Cortex of kidney (tissue), 1 donor: ENCODE measurements at places on chromosomes 11 and 22.

DNA sequence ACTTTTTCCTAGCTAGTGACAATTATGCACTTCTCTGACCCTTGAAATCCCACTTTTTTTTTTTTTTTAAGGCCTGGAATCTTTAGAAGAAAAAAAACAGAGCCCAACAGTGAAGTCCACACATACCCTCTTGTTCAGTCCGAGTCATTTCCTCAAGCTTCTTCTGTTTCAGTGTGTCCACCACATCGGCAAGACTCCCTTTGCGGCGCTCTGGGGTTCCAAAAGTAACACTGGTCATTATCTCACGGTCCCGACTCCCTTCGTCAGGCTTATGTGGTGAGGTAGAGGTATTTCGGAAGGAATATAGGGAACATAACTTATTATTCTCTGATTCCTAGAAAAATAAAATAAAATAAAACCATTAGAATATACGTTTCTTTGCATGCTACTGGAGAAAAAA, 38.0 kb downstream of the SOX6 start:
- DNase-seq = no peak

- no peak for DNase-seq
These were observed 93.8 kb downstream of the MIAT start for GRCh38 chr22:26751217-26751616.

DNA sequence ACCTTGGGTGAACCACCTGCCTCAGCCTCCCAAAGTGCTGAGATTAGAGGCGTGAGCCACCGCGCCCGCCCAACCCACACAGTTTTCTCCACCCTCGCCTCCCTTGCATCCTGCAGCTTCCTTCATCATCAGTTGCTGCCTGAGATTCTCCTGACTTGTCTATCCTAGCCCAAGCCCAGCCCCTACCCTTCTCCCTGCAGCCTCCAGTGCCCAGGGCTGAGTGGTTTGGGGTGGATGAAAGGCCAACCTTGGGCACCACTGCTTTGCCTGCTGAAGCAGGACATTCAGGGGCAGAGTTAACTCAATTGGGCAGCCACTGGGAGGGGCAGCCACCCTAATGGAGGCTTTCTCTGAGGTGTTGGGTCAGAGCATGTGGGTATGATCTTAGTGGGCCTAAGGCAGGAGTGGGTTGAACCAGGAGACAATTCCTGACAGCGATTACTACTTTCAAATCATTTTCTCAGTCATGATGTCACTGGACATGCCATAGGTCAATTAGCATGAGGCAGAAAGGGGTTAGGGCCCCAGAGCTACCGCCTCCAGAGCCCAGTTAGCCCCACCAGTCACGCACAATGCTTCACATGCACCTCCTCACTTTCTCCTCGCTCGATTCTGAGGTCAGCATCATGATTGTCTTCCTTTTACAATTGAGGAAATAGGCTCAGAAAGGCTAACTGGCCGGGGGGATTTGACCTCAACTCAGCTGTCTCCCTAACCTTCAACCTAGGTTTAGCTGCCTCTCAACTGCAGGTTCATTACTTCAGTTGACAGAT, 1.0 kb upstream of the FKBP2 start:
- no peak for DNase-seq

- DNase-seq = no peak
These were observed 10.7 kb downstream of the CD6 start for GRCh38 chr11:60982184-60982583.

DNA sequence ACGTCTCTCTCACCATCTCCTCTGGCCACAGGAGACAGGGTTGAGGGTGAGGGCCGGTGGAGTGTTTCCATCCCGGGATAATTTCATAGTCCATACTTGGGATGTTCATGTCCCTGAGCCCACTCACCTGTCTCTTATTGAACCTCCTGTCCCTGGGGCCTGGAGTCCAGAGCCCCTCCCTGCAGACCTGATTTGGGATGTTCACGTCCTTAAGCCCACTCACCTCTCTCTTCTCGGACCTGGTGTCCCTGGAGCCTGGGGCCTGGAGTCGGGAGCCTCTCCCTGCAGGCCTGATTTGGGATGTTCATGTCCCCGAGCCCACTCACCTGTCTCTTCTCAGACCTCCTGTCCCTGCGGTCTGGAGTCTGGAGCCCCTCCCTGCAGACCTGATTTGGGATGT, 868.2 kb downstream of the BRD1 start:
- no peak for DNase-seq

DNA sequence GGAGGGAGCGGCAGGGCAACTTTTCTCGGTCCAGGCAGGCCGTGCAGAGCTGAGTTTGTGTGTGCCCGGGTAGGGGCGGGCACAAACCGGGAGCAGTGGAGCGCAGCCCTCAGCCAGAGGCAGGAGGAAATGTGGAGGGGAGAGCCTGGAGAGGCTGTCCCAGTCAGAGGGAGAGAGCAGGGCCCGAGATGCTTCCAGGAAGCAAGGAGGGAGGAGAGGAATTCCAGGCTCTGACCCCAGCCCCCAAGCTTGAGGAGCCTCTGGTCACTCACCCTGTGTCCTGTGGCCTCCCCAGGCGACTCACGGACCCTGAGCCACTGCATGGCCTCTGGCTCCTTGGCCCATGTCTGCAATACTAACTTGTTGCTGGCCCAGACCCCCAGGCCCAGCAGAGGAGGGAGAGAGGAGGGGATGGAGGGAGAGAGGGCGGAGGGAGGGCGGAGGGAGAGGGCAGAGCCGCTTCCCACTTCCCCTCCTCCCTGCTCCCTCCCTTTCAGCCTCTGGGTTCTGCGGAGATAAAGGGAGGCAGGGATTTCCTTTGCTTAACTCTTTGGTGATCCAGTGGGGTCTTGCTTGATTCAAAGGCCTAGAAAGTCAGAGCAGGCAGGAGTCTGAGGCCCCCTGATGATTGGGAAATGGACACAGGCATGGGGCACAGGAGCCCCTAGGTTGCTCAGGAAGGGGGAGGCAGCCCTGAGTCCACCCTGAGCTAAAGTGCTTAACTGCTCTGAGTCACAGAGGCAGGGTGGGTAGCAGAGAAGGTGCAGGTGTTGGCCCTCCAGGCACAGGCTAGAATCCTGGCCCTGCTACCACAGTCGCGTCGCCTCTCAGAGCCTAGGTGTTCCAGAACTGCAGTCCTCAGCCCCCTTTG, at the start of gene C1QTNF6:
TSS of gene C1QTNF6 (minus strand) at position 357 of the 871 bp plus-strand sequence. CDS start at position 323, 34 bp downstream.
- no peak for DNase-seq

DNA sequence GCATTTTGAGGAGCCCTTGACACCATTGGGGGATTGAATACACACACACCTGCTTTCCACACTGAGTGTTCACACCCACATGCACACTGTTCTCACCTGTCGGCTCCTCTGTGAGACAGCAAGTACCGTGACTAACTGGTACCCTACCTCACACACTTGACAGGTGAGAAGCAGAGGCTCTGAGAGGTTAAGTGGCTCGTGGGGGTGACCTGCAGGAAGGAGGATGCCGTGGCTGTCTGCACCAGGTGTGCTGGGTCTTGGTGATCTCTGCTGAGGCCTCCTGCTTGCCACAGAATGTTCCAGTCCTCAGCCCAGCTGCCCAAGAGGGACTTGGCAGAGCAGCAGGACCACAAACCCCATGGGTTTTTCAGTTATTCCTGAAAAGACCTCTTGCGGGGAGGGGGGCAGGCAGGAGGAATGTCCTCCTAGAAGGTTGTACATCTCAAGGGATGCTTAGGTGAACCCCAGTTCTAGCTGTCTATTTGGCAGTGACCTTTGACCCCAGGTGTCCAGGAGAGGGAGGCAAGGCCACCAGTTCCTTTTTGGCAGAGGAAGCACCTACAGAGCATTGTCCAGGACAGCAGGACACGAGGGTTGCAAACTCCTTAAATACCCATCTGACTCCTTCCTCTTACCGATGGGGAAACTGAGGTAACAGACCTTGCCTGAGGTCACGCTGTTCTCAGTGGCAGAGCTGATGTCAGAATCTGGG, 66.0 kb downstream of the SHISAL1 start:
- no peak for DNase-seq

DNA sequence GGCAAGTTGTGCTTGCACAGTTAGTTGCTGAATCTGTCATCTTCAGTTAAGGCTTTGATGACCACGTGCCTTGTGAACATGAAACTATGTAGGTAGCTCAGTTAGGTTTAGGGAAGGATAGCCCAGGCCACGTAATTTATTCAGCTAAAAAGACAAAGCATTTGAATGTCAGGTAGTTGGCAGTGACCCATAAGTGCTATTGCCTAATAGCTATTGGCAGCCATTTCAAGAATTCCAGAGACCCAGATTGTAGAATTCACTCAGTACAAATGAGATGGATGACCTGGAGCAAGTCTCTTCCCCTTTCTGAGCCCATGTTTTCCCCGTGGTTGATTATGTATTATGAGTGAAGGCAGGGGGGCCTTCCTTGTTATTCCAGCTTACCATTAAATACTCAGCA, 265.3 kb upstream of the ANO5 start:
- no peak for DNase-seq

DNA sequence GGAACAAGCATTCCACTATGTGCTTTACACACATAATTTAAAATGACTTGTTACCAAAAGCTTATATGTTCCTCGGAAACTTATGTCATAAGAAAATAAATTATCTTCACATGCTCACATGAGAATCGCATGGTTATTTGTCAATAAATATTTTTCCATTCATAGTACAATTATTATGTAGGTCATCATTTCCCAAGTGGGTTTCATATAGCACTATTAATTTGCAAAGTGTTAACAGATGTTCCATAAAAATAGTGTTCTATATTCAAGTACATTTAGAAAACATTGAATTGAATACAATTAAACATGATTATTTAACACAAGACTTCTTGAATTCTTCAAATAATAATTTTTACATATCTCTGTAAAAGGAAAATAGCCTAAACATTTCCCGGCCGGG, 23.9 kb downstream of the LRRC4C start:
- no peak for DNase-seq

- DNase-seq = no peak
These were observed 2.5 kb downstream of the USP18 start for GRCh38 chr22:18152519-18152918.

GRCh38 chr22:29604076-29604360, 585 bp downstream of the NF2 start:
- no peak for DNase-seq

DNA sequence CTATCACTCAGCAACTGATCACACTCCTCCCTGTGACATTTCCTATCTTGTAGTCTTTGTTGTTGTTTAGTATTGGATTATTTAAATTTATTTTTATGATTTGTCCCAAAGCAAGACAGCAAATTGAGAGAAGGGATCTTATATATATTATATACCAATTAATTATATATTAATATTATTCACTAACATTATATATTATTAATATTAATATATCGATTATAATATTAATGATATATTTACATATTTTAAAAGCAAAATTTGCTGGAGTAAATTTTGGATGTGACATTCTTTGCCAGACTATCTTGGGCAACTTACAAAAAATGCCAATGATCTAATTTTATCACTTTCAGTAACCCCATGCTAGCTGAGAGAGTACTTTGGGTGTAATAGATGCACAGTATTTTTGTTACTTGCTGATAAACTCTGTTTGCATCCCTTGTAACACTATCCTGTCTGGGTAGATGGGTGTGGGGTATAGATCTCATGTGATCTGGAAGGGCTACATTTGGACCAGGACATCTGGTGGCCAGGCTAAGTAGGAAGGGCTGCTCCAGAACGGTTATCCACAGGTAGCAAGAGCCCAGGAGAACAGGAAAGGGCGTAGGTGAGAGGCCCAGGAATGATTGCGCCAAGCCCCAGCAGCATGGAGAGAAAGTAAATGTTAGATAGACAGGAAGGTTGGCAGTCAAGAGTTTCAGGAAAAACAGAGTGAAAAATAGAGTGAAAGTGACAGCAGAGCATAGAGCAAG, 608.6 kb upstream of the KIRREL3 start:
- DNase-seq = no peak

- no peak for DNase-seq
These were observed 2.5 kb upstream of the FAM83F start for GRCh38 chr22:39992088-39992826.

GRCh38 chr11:2355000-2355644, 22.0 kb upstream of the CD81 start:
- DNase-seq = no peak

- no peak for DNase-seq
These were observed 9.1 kb downstream of the POLD4 start for GRCh38 chr11:67344264-67344663.

DNA sequence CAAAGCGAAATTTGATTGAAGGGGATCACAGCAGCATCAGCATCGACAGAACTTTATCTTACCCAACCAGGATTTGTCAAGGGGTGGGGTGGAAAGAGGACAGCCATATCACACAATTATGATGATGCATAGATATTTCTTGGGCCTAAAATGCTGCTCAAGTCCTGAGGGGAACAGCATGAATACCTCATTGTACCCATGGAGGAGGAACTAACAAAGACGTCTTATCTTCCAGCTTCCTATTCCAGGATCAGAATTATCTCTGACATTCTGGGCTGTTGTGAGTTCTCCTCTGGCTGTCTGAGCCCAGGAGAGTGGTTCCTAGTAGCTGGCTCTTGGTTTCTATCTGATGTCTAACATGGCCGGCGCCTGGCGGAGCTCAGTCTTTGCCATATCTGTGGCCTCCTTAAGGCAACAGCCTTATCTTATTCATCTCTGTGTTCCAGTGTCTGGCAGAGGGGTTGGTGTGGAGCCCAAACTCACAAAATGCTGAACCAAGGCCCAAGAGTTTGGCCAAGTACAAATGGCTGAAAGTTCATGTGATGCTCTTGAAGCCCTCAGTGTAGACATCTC, 68.2 kb upstream of the TIMP3 start:
- no peak for DNase-seq

GRCh38 chr22:36204001-36204631, 2.5 kb upstream of the APOL4 start:
- DNase-seq = no peak

DNA sequence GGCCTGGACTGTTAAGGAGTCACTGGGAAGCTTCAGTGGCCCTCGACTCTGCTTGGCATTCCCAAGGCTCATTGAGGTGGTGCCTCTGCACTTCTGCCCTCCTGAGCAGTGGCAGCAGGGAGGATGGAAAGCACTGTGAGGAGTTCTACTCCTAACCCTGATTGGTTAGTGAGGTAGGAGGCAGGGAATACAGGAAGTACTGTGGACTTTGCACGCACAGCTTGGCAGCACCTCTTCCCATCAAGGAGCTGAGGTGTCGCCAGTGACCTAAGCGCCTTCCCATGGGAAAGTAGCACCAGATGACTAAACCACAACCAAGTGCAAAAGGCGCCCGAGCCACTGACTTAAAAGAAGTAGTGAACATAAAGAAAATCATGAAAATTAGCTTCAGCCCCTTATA, 152.5 kb upstream of the CADM1 start:
- DNase-seq = no peak
